Airway epithelial cell (primary cell): ENCODE measurements at places on chromosomes 16 and 17. TPM values are rescaled to one million over a fixed set of nuclear protein-coding genes. Genes with fewer than 3 reads are reported as not detected.

Gene FOXC2
- 0.19 and 2.0 TPM in 2 replicates for total RNA-seq

Gene SOST
- total RNA-seq = not detected in 2 replicates

Gene RTN4RL1
- total RNA-seq = 3.1 and 4.5 TPM in 2 replicates

Gene FAM83G
- total RNA-seq = 48.5 and 61.9 TPM in 2 replicates

Gene ATAD5
- total RNA-seq = 4.7 and 5.1 TPM in 2 replicates

Gene HIGD1B
- not detected in 2 replicates for total RNA-seq

Gene KRT25
- not detected in 2 replicates for total RNA-seq

Gene GLP2R
- total RNA-seq = not detected in 2 replicates
